ENCODE measurements at places on chromosomes 6 and 20.
A peak's percentile ranks its signal among the peaks of the same experiment; 100 is the strongest.

- no peak for ATAC-seq
These were observed 55.7 kb downstream of the RALY start for GRCh38 chr20:34049389-34049788.

GRCh38 chr6:134956032-134956431 lies 6.1 kb upstream of the ALDH8A1 start:
- ATAC-seq = no peak

GRCh38 chr6:75204217-75204958 lies 1.5 kb downstream of the COL12A1 start:
- peak; percentile 40 for ATAC-seq

- peak; percentile 44 for ATAC-seq
These were observed 35.4 kb upstream of the HMGN3 start for GRCh38 chr6:79269877-79270276.

GRCh38 chr6:79028641-79029314 lies 49.3 kb downstream of the PHIP start:
- ATAC-seq = peak; percentile 76

GRCh38 chr6:31768363-31769257 lies 6.2 kb downstream of the SAPCD1 start:
- ATAC-seq = no peak

GRCh38 chr6:49326347-49326746 lies 136.7 kb downstream of the MMUT start:
- ATAC-seq = peak; percentile 71

- no peak for ATAC-seq
These were observed 10.8 kb downstream of the UFL1 start for GRCh38 chr6:96532399-96532798.

DNA sequence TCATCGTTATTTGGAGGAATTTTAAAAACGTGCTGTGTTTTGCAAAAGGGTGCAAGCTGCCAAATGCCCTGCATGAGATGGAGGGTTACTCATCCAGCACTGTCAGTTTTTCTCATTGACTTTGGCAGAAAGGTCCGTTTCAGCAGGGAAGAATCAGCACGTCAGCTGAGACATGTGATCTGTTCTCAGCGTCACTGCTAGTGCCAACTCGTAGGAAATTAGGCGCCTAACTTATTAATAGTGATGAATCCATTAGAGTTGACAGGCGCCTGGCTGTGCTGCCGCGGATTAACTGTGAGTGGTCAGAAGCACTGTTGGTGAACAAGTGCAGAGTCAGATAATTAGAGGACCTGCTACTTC lies 175.5 kb upstream of the FOXQ1 start:
- no peak for ATAC-seq

DNA sequence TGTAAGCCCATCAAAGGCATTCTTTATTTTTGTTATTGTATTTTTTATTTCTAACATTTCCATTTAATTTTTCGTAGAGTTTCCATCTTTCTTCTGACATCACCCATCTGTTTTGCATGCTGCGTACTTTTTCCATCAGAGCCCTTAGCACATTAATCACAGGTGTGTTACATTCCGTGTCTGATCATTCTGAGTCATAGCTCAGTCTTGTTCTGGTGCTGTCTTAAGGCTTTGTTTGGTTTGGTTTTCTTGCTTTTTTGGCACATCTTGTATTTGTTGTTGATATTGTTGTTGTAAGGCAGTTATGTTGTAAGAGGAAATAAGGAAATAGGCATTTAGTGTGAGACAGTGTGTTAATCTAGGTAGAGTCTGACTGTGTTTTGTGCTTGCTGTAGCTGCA lies 214.6 kb upstream of the CDH4 start:
- no peak for ATAC-seq

- no peak for ATAC-seq
These were observed 60.7 kb upstream of the RNF24 start for GRCh38 chr20:4076033-4076432.

DNA sequence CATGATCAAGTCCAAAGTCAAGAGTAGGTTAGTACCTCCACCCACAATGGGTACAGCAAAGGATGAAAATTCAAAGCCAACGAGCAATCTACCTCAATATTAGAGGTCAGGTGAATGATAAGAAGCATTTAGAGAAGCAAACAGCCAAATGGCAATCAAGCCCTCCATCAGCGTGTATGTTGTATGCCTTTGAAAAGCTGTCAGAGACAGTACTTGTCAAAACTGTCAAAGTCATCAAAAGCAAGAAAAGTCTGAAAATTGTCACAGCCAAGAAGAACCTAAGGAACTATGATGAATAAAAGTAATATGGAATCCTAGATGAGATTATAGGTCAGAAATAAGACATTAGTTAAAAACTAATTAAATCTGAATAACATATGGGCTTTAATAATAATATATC lies 99.3 kb downstream of the PCSK2 start:
- no peak for ATAC-seq

GRCh38 chr6:39841291-39841690 lies 49.1 kb downstream of the DAAM2 start:
- no peak for ATAC-seq

DNA sequence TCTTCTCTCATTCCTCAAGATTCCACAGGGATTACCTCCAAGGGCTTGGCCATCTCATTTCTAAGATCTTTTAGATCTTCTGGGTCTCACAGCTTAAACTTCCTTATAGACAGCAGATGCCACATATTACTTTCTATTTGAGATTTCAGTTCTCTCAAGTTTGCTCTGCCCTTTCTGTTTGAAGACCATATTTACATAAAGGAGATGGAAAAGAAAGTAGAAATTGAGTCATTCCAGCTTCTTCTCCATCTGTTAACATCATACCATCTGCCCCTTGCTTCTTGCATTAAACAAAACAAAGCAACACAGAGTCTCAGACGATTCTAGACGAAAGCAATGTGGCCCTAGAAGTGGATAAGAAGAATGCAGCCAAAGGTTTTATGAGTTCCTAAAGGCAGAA lies 203.4 kb downstream of the TTLL2 start:
- no peak for ATAC-seq

- no peak for ATAC-seq
These were observed 139.3 kb upstream of the SNX9 start for GRCh38 chr6:157683707-157684106.

- peak; percentile 88 for ATAC-seq
These were observed 21.3 kb downstream of the TNXB start for GRCh38 chr6:32087574-32088486.

GRCh38 chr20:33689973-33690372 lies 3.8 kb upstream of the E2F1 start:
- no peak for ATAC-seq
